ENCODE measurements at places on chromosomes 13 and 19.

- no peak for DNase-seq
Measured at GRCh38 chr19:42291435-42291810, 10.5 kb upstream of the PRR19 start.

GRCh38 chr19:54029301-54029700 is 34.4 kb downstream of the VSTM1 start:
- DNase-seq = no peak

DNA sequence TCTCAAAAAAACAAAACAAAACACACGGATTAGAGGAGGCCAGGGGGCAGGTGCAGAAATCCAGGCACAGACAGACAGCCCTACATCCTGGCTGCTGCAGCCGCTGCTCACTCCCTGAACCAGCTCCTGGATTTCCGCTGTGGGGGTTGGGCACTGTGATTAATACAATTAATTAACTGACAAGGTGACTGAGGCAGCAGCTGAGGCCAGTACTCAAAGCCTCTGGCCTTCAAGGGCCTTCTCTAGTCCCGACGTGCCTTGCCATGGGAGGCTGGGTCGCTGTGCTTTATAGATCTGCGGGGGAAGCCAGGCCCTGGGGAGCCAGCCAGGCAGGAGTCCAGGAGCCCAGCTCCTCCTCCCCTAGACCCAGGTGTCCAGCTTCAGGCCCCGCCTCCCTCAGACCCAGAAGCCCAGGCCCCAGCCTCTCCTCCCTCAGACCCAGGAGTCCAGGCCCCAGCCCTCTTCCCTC is 4.6 kb downstream of the NECTIN2 start:
- DNase-seq = no peak

DNA sequence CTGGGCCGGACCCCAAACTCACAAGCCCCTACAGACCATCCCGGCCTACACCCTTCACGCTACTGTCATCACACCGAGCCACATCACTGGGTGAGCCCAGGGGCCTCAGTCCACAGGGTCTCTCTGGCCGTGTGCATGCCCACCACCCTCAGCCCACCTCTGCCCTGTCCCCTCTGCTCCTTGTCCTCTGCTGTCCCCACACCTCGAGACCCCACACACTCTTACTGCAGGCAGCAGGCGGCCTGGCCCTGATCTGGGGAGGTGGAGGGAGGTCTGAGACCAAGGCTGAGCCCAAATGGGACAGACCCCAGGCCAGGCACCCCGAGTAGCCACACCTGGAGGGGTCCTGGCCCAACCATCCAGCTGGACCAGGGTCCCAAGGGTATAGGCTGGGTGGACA is 35.2 kb downstream of the PEPD start:
- no peak for DNase-seq

DNA sequence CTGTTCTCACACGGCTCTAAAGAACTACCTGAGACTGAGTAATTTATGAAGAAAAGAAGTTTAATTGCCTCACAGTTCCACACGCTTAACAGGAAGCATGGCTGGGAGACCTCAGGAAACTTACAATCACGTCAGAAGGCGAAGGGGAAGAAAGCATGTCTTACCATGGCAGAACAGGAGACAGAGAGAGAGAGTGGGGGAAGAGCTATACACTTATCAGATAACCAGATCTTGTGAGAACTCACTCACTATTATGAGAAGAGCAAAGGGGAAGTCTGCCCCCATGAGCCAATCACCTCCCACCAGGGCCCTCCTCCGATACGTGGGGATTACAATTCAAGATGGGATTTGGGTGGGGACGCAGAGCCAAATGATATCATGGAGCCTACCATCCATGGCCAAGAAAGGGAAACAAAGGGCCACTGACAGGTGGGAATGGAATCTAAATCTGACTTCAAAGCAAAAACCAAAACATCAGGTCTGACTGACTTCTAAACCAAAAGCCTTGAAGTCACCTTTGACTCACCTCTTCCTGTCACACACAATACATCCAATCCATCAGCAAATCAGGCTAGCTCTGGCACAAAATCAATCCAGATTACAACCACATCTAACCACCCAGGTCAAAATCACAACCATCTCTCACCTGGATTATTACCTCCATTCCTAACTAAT is 189.7 kb downstream of the ENOX1 start:
- DNase-seq = peak; percentile 56

GRCh38 chr13:105048677-105049076 is 1486.8 kb downstream of the EFNB2 start:
- DNase-seq = no peak
